Kidney capillary endothelial cell (primary cell): ENCODE measurements at places on chromosomes 13 and 19.
A peak's percentile ranks its signal among the peaks of the same experiment; 100 is the strongest.

DNA sequence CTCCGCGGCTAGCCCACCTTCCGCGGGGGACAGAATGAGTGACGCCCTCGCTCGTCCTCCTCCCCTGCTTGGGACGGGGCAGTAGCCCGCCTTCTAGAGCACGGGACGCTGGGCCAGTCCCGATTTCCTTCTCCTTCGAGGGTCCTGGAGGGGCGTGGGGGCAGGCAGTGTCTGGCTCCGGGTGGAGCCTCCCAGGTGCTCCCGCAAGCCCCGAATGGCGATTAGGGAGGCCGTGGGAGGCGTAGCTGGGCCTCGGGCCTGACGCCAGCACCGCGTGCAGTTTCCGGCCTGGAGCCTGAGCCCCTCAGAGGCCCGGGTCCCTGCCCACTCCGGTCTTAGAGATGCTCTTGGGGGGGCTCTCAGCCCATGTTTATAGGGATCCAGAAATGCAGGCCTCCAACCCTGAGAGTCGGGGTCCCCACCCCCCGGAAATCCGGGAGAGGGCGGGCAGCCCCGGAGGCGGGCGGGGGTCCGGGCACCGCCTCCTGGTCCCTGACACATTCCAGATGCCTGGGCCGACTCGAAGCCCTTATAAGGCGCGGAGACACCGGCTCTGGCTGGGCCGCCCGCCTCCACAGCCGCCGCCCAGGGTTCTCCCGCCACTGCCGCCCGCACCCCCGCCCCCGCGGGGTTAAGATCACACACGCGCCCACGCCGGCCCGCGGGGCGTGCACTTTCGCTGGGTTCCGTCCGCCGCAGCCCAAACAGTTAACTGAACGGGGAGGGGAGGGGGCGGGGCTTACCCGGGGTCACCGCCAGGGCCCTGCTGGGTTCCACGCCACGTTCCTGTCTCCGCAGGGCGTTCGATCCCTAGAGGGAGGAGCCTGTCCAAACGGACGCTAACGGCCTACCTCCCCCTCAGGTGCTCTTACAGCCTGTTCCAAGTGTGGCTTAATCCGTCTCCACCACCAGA, 1.5 kb downstream of the MYADM start:
- peak; percentile 86 for DNase-seq

GRCh38 chr13:43405457-43405856, 381.3 kb downstream of the ENOX1 start:
- DNase-seq = no peak

DNA sequence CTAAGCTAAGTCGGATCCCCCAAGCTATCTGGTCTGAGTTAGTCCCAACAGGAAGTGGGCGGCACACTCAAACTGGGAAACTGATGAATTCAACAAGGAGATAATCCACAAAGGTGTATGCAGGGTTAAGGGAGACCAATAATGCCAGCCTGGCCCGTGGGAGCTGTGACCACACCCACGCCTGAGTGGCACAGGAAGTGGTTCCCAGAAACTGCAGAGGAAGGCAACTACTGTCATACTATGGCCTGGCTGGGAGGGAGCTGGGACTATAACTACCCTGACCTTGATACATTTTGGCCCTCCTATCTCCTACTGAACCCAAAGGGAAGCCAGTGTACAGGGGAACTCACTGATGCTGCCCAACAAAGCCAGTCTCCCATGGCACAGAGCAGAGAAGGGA, 85.5 kb upstream of the TDRD3 start:
- DNase-seq = no peak

DNA sequence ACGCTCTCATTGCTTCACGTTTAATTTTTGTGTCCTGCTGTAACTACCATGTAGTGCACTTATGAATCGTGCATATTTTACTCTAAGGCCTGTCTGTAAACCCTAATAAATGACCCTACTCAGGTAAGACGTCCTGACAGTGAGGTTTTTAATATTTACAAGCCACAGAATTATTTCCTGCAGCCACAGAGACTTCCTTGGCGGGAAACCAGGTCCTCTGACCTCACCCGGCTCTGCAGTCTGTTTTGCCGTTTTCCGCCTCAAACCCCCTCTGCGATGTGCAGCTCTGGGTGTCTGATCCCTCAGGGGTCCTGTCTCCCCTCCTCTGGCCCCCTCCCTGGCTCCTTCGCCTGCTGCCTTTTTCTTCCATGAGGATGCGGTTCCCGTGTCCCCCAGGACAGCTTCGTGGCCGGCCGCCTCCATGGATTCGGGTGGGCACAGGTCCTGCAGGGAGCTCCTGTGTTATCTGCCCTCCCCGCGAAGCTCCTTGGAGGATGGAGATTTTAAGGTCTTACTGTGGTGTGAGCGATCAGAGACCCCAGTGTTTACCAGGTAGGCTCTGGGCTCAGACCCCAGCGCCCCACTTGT, 66.3 kb downstream of the MCF2L start:
- no peak for DNase-seq

- DNase-seq = peak; percentile 22
Measured at GRCh38 chr13:41496420-41497234, 39.3 kb downstream of the RGCC start.

DNA sequence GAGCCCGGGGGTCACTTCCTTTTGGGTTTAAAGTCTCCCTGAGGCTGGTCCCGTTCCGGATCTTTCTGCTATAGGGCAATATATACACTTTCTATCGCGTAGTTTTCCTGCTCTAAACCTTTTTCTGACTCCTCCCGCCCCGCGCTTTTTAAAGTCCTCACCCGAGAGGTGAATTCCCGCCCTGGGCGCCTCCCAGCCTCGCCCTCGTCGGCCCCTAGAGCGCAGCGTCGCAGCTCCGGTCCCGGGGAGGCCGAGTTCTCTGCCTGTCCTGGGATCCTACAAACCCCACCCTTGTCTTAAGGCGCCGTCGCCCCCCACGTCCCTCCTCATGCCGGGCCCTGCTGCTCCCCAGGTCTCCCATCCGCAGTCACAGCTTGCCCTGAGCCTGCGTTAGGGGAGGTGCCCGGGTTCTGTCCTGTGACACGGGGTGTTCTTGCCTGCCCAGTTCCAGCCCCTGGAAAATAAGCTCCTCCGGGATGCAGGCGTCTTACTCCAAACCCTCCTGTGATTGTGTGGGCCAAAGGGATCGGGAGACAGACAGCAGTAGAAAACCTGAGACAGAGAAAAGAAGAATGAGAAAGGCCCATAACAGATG, 491 bp downstream of the ZNF525 start:
- no peak for DNase-seq

GRCh38 chr13:40586886-40587565, 79.4 kb downstream of the FOXO1 start:
- no peak for DNase-seq

DNA sequence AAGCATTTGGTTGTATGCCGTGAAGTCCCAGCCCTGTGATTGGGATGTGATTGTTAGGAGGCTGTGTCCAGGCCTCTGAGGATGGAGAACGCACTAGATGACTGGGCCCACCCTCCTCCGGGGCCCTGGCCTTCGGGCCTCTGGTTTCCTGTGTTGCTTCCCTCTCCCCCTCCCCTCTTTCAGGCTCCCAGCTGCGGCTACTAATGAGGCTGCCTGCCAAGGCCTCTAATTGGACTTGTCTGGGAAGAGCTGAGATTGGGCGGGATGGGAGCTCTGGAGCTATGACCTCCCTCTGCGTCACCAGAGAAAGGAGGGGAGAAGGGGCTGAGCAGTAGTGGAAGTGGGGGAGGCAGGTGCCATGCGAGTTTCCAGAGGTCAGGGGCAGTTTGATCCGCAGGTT, 9.9 kb downstream of the PTH2 start:
- DNase-seq = no peak

DNA sequence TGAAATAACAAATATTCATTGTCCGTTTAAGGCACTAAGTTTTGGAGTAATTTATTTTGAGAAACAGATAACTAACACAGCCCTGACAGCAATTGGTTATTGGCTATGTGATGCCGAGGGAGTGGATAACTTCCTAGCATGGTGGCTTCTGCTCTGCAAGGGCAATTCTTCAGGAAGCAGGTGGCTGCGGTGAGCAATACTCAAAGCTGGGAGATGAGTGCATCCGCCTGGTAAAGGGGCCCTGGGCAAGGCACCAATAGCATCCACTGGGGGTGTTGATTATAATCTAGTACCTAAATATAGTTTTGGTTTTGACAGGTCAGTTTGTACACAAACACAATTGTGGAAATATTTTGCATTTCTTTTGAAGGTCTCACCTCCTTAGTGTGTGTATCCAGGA, 41.0 kb downstream of the CCDC70 start:
- DNase-seq = no peak

DNA sequence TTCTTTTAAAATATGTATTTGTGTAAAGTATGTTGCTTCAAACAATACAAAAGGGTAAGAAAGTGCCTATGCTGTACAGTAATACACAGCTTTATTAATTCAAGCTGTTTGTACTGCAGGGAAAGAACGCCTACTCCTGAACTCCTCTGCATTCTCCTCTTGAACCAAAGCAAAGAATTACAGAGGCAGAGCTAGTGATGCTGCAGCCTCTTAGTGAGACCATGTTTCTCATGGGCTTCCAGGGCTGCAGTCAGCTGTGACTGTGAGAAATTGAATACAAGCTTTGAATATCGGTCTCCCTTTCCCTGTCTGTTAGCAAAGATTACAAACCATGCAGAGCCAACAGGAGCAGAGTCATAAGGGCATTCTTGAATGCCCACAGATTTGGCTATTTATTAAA, 248.5 kb downstream of the SLITRK1 start:
- DNase-seq = no peak

GRCh38 chr13:99634672-99635071, 133.4 kb downstream of the TM9SF2 start:
- DNase-seq = no peak

- no peak for DNase-seq
Measured at GRCh38 chr19:12800923-12801465, 606 bp downstream of the PRDX2 start.

DNA sequence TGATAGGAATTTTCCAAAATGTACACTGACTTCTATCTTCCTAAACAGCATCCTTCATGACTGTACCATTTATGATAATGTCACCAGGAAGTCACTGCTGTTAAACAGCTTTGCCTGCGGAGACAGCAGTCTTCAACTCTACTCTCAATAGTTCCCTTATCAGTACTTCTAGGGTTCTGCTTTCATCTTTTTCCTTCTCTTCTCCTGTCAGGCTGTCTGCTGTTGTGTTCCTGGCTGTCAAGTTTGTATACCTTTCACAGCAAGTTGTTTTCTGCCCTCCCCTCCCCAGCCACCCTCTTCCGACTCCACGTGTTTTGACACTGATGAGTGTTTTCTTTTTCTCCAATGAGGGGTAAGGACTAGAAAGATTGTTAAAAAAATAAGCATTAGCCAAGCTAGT, 2.2 kb downstream of the UPF3A start:
- no peak for DNase-seq

DNA sequence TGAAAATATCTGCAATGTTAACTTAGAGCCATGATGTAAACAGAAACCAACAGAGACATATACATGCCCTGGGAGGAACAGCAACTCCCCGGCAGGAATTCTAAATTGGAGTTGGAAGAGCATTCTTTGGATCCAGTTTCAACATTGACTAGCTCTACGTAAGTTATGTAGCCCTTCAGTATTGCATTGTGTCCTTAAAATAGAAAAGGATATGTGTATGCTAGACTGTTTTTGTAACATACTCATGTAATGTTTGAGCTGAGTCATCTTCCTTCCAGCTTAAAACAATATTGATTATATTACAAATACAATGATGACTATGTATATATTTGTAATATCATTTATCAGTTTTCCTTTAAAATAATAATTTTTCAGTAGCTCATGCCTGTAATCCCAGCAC, 1422.2 kb upstream of the PCDH20 start:
- DNase-seq = no peak

GRCh38 chr13:30027569-30028455, 177.4 kb upstream of the UBL3 start:
- no peak for DNase-seq

DNA sequence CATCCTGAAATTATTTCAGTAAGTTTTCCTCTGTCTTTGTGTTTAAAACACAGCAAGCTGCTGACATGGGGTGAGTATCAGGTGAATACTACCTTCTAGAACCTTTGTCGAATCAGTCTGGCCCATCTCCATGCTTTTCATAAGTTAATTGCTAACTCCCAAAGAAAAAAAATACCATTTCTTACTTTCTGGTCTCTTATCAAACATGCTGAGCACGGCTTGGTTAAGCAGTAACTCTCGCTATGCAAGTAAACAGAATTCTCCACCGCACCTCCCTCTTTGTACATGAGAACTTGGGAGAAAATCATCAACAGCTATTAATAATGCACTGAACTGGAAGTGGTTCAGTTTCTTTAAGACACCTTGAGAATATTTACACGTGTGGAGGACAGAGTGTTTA, 88.6 kb downstream of the FGF9 start:
- no peak for DNase-seq

DNA sequence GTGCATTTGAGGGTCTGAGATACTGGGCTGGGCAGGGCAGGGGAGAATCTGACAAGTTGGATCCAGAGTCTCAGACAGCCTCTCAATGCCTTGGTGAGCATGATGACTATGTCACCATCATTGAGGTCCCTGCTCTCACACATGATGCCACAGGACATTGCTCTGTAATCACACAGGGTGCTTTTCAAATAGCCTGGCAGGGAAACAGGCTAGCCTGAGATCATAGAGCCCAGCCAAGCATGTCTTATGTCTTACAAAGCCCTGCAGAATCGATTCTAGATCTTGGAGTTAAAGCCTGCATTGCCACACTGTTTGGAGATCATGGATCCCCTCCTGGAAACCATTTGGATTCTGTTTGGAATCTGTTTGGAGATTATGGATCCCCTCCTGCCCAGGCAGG, 5.3 kb downstream of the KCNN1 start:
- no peak for DNase-seq

DNA sequence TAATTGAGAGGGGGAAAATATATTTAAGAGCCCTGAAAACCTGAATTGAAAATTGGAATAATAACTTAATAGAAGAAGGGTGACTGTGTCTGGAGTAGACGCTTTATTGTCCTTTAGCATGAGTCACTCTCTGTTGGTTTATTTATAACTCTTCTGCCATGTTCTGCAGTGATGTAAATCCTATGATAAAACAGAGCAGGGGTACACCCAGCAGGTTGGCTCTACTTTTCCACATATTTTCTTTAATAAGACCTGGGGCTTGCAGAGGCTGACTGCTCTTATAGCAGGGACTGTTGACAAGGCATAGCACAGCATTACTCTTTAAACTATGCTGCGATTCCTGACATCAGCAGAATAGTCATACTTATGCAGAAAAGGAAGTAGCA, 389.9 kb upstream of the PCDH9 start:
- peak; percentile 57 for DNase-seq

DNA sequence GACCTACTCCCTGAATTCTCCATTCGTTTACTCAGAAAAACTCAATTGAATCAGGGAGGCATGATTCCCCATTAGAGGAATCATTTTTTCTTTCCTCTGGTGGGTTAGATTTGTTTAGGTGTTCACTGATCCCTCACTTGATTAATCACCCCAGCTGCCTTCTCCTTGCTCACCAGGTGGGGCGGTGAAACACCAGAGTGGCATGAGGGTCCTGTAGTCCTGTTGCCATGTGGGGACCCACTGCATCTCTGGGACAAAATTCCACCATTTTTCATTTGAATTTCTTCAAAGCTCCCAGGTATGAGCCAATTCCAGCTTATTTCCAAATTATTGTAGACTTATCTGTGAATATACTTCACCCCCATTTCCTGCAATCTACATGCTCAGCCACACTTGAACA, 462.7 kb upstream of the ZNF507 start:
- DNase-seq = no peak
